ENCODE measurements at places on chromosomes 6 and 20.

DNA sequence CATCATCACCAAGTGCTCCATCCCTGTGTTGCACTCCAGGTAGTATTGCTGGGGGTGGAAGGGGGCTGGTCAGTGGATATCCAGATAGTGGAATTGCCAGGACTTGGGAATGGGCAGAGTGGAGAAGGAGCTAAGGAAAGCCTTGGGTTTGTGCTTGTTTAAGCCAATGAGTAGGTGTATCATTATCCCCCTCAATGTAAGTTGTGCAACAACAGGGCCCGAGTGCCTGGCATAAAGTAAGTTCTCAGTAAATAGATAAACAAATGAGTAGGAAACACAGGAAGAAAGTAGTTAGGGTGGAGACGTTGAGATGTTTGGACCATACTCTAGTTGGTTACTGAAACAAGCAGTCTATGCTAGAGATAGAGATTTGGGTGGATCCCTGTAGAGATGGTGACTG, 9.8 kb downstream of the CCND3 start:
- DNase-seq, result no peak

DNA sequence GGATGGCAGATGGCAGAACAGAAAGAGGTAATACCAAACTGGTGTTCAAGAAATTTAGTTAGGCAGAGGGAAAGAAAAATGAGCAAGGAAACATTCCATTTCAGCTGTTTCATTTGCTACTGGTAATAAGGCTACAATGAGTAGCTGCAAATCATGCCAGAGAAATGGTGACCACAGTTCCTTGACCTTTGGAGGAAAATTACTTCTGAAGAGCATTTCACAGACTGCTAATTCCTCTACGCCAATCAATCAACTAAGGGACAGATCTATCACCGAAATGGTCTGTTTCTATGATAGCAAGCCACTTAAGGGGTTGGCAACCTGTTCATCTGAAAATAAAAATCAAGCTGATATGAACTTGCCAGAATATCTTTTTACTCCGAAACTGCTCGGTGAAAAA, 119.5 kb downstream of the PTPRK start:
- DNase-seq, result no peak

DNA sequence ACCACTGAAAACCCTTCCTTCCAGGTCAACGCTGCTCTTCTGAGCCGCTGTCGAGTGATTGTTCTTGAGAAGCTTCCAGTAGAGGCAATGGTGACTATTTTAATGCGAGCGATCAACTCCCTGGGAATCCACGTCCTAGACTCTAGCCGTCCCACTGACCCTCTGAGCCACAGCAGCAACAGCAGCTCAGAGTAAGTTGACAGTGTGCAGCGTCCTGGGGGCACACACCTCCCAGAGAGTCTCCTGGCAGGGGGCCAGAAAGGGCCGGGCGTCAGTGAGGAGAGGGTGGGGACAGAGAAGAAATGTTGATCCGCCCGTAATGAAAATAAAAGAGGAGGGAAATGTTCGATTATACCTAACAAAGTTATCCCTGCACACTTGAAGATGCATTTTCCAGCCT, 5.0 kb downstream of the WRNIP1 start:
- DNase-seq, result no peak

DNA sequence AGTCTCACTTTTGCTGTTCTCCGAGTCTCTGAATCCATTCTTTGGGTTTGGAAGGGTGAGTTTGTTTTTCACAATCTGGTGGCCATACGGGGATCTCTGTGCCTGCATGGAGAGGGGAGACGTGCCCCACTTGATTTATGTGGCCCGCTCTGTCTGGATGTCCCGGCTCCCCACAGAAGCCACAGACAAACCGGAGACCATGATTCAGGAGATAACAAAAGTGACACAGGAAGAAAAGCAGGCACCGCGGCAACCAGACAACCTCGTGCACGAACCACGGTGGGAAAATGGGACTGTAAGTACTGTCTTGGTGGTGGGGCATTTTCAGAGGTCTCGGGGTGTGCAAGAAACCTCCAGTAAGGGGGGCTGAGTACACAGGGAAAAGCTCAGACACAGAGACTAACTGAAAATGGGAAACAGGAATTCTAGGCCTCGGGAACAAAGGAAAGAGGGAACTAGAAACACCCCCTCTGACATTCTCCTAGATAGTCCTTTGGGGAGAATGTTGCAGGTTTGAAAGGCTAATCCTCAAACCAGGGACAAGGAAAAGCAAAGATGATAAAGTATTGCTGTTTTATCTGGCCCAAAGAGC, 22.1 kb upstream of the ZNF318 start:
- peak; percentile 21 for DNase-seq

DNA sequence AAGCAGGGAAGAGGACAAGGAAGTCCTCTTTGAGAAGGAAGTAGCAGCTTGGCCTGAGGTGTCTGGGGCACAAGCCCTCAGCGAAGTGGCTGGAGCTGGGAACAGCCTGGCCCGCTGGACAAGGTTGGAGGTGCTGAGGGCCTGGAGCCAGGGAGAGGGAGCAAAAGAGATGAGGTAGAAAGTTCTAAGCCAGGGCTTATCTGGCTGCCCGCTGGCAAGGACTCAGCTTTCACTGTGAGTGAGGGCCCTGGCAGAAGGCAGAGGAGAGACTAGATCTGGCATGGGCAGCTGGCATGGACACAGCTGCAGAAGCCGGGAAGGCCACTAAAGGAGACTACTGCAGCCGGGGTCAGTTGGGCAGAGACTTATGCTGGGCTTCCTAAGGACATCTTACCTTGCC, 21.8 kb upstream of the PCMTD2 start:
- DNase-seq, result no peak

- DNase-seq, result no peak
These were observed 47.7 kb upstream of the POLR1H start for GRCh38 chr6:30013291-30013922.

- DNase-seq, result no peak
These were observed 11.0 kb upstream of the HINT3 start for GRCh38 chr6:125945378-125946141.

GRCh38 chr20:40009542-40009941, 679.5 kb downstream of the MAFB start:
- no peak for DNase-seq

GRCh38 chr6:108805611-108806167, 42.5 kb upstream of the ARMC2 start:
- DNase-seq, result no peak

- DNase-seq, result no peak
These were observed 37.5 kb downstream of the FAM217A start for GRCh38 chr6:4041480-4041879.

- no peak for DNase-seq
These were observed 24.3 kb upstream of the LSM14B start for GRCh38 chr20:62097881-62098407.

DNA sequence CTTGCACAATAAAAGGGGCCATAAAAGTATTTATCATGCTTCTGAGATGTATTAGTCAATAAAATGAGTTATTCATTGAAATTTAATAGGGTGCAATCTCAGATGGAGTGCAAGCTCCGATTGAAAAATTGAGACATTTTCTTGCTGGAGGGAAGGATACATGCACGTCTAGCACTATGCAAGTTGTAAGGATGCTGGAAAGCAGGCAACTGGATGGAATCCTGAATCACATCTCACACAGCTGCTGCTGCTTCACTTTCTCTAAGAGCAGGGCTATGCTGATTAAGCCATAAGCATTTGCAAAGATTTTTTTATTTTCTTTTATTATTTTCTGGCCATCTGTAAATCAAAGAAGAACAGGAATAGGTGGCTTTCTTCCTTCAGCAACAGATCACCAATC, 308.8 kb upstream of the EPHA7 start:
- DNase-seq, result no peak

- no peak for DNase-seq
These were observed 405.5 kb upstream of the SULF2 start for GRCh38 chr20:48190757-48191156.

GRCh38 chr6:132023490-132023889, 72.3 kb upstream of the CCN2 start:
- DNase-seq, result no peak

DNA sequence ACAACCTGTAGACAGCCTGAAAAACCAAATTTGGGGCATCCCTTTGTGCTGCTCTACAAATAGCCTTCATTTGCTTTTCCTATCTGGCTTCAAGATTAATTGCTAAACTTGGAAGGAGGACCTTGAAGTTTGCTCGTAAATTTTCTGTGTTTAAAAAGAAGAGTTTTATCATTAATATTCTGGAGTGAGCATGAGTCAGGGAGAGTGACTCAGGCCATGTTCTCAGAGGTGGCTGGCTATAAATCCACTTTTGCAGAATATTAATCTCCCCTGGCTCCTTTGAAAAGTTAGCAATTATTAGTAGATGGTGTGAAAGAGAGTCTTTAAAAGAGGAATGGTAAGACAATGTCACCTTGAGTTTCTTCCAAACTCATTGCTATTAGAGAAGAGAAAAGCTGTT, 91.0 kb downstream of the ANKEF1 start:
- DNase-seq, result no peak

DNA sequence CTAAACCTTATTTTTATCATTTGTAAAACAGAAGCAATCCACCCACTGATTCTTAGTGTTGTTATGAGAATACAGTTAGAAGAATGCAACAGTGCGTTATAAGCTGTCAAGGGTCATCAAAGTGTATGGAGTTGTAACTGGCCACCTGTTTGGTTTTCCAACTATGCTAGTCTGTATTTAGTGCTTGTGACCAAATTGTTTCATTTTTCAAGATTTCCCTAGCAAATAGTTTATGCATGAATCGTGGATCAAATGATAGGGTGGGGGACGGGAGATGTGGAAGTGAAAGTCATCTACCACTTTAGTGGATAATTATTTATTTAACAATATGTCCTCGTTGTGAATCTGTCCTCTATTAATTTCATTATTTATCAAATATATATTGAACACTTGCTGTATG, 175.4 kb upstream of the HDDC2 start:
- no peak for DNase-seq

GRCh38 chr20:47821481-47822100, 36.3 kb upstream of the SULF2 start:
- DNase-seq, result no peak

DNA sequence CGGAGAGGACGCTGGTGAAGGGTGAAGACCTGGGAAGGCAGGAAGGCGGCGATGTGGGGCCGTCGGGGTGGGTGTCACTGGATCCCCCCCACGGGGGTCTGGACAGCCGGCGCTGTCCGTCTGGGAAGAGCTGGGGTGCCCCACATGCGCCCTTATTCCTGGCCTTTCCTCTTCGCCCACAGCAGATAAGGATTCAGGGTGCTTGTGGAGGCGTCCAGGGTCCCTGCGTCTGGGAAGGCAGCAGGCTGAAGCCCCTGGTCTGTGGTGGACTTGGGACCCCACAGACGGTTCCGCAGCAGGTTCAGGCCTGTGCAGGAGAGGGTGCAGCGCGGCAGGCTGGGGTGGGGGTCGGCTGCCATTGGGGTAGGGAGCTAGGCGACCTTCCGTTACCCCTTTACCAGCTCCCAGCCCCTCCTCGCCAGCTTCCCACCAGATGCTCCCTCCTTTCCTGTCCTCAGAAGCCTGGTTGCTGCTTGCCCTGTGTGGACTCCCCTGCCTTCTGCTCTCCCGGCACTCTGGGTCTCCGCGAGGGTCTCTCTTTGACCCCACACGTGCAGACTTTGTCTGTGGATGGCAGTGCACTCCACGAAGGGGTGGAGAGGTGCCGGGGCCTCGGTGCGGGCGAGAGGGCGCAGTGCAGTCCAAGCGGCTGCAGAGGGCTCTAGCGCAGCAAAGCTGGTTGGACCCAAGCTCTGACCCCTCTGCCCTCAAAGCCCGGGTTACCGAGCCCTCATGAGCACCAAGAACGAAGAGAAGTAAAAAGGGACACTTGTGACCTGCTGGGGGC, 2.1 kb upstream of the GATA5 start:
- DNase-seq, result no peak

- no peak for DNase-seq
These were observed 420 bp upstream of the BTN2A1 start for GRCh38 chr6:26457264-26457805.

DNA sequence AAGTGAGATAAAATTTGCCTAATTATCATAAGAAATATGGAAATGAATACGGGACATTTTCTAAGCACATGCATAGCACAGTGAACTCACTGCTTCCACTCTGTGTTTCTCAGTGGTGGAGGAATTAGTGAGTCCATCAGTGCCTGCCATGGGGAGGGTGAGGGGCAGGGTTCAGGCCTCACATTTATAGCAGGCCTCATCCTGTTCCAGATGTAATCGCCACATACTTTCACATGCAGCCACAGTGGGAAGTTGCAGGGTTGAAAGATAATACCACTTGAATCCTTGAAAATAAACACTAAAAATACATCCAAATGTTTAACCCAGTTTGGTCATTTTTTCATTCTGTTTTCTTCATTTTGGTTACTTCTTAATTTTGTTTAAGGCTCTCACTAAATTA, 29.9 kb upstream of the ANKEF1 start:
- no peak for DNase-seq

- DNase-seq, result no peak
These were observed 122.9 kb upstream of the SLC22A23 start for GRCh38 chr6:3579652-3580175.

DNA sequence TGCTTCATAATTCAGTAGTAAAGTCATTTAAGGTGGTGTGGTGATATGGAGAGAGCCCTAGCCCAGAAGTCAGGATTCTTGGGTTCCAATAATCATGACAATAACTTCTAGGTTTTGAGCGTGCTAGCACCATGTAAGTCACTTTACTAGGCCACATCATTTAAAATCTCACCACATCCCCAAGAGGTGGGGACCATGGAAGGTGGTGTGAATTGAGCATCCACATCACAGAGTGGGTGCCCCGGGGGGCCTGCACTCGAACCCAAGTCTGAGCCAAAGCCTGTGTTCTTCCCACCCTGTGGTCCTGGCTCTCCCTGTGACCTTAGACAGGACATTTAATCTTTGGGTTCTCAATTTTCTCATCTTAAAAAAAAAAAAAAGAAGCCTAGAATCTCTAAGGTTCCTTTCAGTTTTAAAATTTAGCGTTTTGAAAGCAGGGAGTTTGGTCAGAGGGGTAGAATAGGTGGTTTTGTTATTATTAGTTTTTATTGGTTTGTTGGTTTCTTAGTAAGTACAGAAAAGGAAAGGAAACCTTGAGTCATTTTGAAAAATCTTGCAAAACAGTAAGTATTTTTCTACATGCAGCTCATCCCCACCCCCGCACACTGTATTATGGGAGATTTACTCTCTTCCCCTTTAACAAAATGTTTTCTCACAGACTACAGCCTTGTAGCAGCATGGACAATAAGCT, 26.4 kb downstream of the ARMC2 start:
- peak; percentile 49 for DNase-seq

GRCh38 chr6:136226027-136226673, 24.0 kb downstream of the MTFR2 start:
- DNase-seq, result no peak
